ENCODE measurements at places on chromosomes 13 and 19. TPM values are rescaled to one million over a fixed set of nuclear protein-coding genes. Genes with fewer than 3 reads are reported as not detected.

DNA sequence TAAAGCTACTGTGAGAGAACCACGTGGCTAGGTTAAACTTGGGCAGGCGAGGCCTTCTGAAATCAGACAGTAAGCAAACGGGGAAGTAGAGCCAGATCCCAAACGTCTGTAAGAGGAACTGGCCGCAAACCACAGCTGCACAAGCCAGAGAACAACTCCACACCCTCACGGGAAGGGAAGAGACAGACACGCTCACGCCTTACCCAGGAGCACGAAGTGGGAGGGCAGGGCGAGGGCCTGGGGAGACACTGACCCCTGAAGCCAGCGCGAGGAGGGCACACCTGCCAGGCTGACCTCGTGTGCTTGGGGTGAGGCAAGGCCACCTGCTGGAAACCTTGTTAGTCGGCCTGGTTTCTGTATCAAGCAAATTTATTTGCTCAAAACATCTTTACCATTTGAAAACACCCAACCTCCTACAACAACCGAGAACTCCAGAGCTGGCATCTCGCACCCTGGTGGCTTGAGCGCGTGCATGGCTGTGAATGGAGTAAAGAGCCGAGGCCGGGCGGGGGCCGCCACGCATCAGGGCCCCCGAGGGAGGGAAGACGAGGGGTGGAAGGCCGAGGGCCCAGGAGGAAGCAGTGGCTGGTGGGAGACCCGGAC lies 7.3 kb downstream of the POLR2E start:
- DNase-seq = no peak

OR7D4 gene
- total RNA-seq = not detected

DNA sequence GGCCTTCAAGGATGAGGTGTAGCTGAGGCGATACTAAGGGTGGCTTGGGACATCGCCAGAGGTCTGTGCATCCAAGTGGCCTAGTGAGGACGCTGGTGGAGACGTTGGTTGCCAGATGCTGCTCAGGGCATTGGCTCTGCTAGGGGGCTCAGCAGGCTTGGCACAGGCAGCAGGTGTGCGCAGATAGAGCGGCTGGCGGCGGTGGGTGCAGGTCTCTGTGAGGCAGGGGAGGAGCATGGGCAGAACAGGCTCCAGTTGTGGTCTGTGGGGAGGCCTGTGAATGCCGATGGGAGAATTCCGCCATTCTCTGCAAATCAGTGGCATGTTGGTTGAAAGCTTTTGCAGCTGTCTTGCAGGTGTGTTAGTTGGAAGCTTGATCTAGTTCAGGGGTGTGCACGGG lies 21.2 kb downstream of the PRAM1 start:
- DNase-seq = no peak

- no peak for DNase-seq
These were observed 147.7 kb downstream of the CDK8 start for GRCh38 chr13:26401578-26402021.

DNA sequence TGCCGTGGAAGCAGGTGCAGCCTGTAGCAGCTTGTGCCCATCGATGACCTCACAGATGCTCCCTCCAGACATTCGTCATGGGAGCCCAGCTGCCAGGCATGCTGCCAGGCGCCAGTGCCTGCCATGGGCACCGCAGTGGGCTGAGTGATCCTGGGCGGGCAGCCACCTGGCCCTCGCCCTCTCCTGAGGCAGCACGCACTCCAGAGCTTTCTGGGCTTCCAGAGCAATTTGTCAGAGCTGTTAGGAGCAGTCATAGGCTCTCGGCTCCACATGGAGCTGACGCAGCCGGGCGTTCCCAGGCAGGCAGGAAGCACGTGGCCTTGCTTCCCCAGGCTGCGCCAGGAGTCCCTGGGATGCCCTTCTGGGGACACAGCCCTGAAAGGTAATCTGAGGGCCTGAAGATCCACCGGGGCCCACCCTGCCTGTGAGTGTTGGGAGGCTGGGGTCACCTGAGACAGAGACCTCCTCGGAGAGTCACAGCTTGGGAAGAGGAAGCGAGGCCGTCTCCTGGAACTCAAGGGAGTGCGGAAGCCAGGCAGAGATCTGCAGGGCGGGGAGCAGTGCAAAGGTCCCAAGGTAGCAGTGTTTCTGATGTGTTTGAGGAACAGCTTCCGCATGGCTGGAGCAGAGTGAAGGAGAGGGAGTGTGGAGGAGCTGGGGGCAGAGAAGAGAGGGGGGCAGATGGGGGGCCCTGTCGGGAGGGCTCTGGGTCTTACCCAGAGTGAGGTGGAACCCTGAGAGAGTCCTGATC lies 50.6 kb downstream of the DPF1 start:
- DNase-seq = no peak

- DNase-seq = peak; percentile 86
These were observed at the start of gene PGPEP1 for GRCh38 chr19:18340190-18340989. TSS of gene PGPEP1 (plus strand) at chr19:18340598. CDS start at chr19:18340682, 84 bp downstream.

DNA sequence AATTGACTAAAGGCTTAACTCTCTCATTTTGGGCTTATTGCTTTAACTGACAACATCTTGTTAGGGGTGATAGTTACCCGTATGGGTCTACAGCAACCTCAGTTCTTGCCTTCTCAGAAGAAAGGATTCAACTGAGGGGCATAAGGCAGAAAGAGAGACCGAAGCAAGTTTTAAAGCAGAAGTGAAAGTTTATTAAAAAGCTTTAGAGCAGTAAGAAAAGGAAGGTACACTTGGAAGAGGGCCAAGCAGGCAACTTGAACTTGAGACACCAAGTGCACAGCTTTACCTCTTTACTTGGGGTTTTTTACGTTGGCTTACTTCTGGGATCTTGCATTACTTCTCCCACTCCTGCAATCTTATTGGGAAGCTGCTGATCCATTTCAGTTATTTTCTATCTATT lies 246.9 kb upstream of the PRR20A start:
- DNase-seq = no peak

ZNF813 gene
- total RNA-seq = 3.9 TPM

DNA sequence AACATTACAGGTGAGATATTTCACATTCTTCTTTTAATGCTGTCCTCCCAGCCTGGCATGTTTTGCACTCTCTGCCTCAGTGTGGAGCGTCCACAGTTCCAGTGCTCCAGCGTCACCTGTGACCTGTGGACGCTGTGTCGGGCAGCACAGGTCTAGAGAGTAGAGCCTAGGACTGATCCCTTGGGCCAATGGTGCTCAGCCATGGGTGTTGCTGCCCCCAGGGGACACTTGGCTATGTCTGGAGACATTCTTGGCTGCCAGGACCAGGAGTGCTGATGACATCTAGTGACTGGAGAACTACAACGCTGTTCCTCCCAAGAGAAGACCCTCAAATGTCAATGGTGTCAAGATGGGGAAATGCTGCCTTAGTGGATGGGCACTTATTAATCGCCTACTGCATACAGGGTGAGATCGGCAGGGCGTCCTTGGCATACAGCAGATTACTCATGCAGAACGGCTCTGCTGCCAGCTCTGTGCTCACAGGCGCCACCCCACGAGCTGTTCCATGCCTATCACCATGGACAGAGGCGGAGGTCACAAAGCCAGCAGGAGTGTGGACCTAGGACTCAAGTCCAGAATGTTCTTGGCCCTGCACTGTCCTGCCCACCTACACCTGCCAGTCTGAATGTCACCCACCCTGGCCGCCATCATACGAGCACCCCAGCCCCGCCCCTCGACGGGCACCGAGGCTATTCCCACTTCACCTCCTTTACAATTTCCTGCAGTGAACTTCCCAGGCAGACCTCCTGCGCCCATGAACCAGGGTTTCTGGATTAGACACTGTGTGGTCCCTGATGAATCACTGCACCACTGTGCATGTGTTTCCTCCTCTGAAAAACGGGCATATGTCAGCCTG lies 13.9 kb upstream of the MADCAM1 start:
- no peak for DNase-seq

MEF2B gene
- total RNA-seq = 5.9 TPM

- DNase-seq = no peak
These were observed 704 bp downstream of the CHST8 start for GRCh38 chr19:33622505-33622808.

DNA sequence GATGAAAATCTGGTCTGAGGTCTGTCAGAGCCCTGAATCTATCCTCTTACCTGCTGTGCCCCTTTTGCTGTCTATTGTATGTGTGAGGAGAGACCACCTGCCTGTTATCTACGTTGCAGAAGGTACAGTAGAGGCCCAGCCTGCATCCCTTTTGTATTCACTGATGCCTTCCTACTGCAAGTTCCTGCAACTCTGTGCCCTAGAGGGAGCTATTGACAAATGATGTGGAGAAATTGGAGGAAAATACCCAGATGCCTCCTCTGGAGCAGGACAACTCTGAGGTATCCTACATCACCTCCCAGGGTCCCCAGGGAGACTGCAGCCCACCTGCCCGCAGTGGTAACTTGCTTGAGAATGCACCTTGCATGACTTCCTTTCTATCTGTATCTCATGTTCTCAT lies 33.7 kb downstream of the SIAH3 start:
- no peak for DNase-seq

DNA sequence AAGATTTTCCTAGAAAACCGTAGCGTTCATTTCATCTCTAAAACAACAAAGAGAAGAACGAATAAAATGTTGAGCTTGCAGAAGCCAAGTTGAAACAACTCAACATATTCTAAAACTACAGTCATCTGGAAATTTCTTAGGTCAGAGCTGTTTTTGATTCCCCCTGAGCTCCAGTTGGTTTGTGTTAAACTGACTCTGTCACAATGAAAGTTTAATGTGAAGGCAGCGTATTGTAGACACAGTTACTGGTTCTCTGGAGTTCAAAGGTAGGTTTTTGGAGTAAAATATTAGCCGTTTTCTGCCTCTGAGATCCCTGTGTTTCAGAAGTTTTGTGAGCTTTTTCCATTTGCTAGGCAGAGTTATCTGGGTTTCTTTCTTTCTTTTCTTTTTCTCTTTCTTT lies 2.2 kb downstream of the ARHGEF7 start:
- no peak for DNase-seq

DNA sequence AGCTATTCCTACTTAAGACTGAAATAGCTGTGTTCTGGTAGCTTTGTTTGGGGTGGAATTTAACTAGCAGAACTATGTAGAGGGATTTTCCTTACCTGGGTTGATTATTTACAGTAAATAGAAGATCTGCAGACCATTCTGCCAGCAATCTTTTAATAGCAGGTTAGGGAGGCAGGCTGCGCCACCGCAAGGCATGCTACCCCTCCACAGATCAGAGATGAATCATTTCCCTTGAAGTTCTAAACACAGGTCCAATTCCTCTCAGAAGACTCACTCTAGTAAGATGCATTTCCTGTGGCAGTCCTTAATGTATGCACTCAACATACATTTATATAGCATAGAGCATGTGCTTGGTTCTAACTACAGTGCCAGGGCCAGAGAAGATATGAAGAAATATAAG lies 109.0 kb downstream of the TNFRSF19 start:
- no peak for DNase-seq

- no peak for DNase-seq
These were observed 62.3 kb downstream of the KCNC3 start for GRCh38 chr19:50266896-50267295.

GRCh38 chr19:1248139-1248785 lies at the start of gene MIDN:
TSS of gene MIDN (plus strand) at chr19:1248583. CDS start at chr19:1250297, 1,714 bp downstream.
- DNase-seq = peak; percentile 85

ZGLP1 gene
- total RNA-seq = 2.5 TPM

DNA sequence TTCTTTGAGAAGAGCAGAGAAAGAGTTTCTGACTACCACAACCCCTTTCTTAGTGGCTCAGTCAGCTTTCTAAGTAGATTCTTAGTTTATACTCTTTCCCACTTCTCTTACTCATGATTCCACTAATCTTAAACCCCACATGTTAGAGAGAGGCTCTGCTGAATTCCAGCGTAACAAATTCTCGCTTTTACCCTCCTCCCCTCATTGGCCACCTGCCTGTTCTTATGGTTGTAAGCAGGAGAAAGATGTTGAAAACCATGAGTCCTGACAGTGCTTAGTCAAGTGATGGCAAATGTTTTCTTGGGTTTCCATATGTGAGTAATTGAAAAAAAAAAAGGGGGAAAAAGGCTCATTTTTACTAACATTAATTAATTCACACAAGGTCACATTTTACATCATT lies 125.9 kb downstream of the ZDHHC20 start:
- no peak for DNase-seq

CD33 gene
- total RNA-seq = 0.89 TPM

DNA sequence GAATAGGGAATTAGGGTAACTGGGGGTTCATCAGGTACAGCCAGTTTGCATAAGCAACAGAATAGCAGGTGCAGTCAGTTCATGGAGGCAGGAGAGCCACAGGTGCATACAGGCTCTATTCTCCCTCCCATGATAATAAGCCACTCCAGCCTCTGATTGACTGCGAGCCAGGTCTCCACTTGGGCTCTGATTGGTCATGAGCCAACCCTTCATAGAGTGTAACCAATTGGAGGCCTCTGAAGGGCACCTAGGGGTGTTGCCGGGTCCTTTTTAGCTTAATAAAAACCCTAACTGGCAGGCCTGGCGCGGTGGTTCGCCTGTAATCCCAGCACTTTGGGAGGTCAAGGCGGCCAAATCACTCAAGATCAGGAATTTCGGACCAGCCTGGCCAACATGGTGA lies 8.7 kb upstream of the CKM start:
- DNase-seq = no peak

- DNase-seq = no peak
These were observed 27.7 kb upstream of the DCUN1D2 start for GRCh38 chr13:113518076-113518803.

ELF1 gene
- 86.1 TPM for total RNA-seq

DNA sequence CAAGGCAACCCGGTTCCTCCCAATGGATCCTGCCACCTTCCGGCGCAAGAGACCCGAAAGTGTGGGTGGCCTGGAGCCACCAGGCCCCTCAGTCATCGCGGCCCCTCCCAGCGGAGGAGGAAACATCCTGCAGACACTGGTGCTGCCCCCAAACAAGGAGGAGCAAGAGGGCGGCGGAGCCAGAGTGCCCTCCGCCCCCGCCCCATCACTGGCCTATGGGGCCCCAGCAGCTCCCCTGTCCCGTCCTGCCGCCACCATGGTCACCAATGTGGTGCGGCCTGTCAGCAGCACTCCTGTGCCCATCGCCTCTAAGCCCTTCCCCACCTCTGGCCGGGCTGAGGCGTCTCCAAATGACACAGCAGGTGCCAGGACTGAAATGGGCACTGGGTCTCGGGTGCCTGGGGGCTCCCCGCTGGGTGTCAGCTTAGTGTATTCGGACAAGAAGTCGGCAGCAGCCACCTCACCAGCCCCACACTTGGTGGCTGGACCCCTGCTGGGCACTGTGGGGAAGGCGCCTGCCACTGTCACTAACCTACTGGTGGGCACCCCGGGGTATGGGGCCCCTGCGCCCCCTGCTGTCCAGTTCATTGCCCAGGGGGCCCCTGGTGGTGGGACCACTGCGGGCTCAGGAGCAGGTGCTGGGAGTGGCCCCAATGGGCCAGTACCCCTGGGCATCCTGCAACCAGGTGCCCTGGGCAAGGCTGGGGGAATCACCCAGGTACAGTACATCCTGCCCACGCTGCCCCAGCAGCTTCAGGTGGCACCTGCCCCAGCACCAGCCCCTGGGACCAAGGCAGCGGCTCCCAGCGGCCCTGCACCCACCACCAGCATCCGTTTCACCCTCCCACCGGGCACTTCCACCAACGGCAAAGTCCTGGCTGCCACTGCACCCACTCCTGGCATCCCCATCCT lies 11.2 kb upstream of the PRR19 start:
- no peak for DNase-seq

CEACAM3 gene
- not detected for total RNA-seq
